Pancreas (tissue), 10 donors: ENCODE measurements at places on chromosomes 4 and X. TPM values are rescaled to one million over a fixed set of nuclear protein-coding genes. Genes with fewer than 3 reads are reported as not detected.
A peak's percentile ranks its signal among the peaks of the same experiment; 100 is the strongest.

- no peak overlapping the region for H3K4me3 ChIP-seq
- no peaks in the 10 kb centered on the region for H3K4me1 ChIP-seq
- no peaks in the 10 kb centered on the region for H3K27me3 ChIP-seq
- peak overlapping the region; percentile 49 for H3K27ac ChIP-seq
These were observed 2.4 kb downstream of the XAGE3 start for GRCh38 chrX:52865343-52865998.

DNA sequence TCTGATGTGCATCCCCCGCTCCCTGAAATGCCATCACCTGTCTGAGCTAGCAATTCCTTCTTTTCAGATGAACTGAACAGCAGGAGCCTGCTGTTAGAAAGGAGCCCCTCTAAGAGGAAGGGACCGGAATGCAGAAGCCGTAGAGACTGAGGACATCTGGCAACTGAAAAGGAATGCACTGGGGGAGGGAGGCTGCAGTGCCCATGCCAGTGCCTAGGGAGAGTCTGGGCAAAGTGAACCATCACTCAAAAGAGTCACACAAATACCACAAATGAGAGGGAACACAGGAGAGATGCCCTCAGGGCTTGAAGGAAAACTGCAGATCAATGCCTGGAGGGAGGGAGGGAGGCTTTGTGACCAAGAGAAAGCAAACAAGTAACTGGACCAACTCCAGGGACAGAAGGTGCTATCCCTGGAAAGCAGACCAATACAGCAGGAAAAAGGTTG is 93.9 kb upstream of the CBR4 start:
- peaks cover 22% of the 10 kb centered on the region for H3K36me3 ChIP-seq
- peaks cover 15% of the 10 kb centered on the region for H3K4me1 ChIP-seq
- H3K27me3 ChIP-seq, result no peaks in the 10 kb centered on the region
- H3K4me3 ChIP-seq, result no peak overlapping the region
- H3K27ac ChIP-seq, result no peak overlapping the region
- DNase-seq, result no peak

- no peak for DNase-seq
- H3K27me3 ChIP-seq, result no peaks in the 10 kb centered on the region
- no peaks in the 10 kb centered on the region for H3K4me1 ChIP-seq
- no peak overlapping the region for H3K4me3 ChIP-seq
- H3K27ac ChIP-seq, result no peak overlapping the region
These were observed 17.3 kb downstream of the HTRA3 start for GRCh38 chr4:8286719-8287342.

- H3K4me1 ChIP-seq, result peaks cover 6% of the 10 kb centered on the region
These were observed 891 bp downstream of the TLR2 start for GRCh38 chr4:153684971-153685371.

SPANXC gene
- not detected for total RNA-seq

GRCh38 chr4:89615051-89615450 is 221.9 kb downstream of the SNCA start:
- H3K36me3 ChIP-seq, result no peaks in the 10 kb centered on the region
- H3K4me1 ChIP-seq, result no peaks in the 10 kb centered on the region
- DNase-seq, result no peak
- no peak overlapping the region for H3K4me3 ChIP-seq
- H3K27ac ChIP-seq, result no peak overlapping the region
- H3K27me3 ChIP-seq, result no peaks in the 10 kb centered on the region

GRCh38 chr4:184887333-184887732 is 61.6 kb upstream of the ACSL1 start:
- H3K27me3 ChIP-seq, result no peaks in the 10 kb centered on the region
- H3K27ac ChIP-seq, result no peak overlapping the region
- H3K36me3 ChIP-seq, result no peaks in the 10 kb centered on the region
- H3K4me3 ChIP-seq, result no peak overlapping the region
- DNase-seq, result no peak

DNA sequence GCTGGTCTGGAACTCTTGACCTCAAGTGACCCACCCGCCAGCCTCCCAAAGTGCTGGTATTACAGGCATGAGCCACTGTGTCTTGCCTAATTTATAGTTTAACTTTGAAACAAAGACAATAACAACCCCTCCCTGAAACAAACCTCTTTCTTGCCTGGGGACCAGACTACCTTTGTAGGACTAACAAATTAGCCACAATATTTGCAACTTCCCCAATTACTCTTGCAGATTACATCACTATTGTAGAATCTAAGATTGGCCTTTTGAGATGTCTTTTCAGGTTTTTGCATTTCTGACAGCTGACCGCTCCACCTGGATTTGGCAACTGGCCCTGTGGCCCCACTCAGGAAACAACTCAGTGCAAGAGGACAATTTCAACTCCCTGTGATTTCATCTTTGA is 84.8 kb downstream of the AKAP4 start:
- H3K36me3 ChIP-seq, result no peaks in the 10 kb centered on the region
- H3K4me1 ChIP-seq, result peaks cover 4% of the 10 kb centered on the region
- no peak for DNase-seq
- no peaks in the 10 kb centered on the region for H3K27me3 ChIP-seq
- no peak overlapping the region for H3K4me3 ChIP-seq

FAM9A gene
- total RNA-seq, result not detected

GABRG1 gene
- not detected for total RNA-seq

- H3K36me3 ChIP-seq, result no peaks in the 10 kb centered on the region
- no peak overlapping the region for H3K4me3 ChIP-seq
- no peak for DNase-seq
- H3K4me1 ChIP-seq, result no peaks in the 10 kb centered on the region
- no peaks in the 10 kb centered on the region for H3K27me3 ChIP-seq
- no peak overlapping the region for H3K27ac ChIP-seq
These were observed 52.9 kb downstream of the PPP2R2C start for GRCh38 chr4:6419452-6420028.

DNA sequence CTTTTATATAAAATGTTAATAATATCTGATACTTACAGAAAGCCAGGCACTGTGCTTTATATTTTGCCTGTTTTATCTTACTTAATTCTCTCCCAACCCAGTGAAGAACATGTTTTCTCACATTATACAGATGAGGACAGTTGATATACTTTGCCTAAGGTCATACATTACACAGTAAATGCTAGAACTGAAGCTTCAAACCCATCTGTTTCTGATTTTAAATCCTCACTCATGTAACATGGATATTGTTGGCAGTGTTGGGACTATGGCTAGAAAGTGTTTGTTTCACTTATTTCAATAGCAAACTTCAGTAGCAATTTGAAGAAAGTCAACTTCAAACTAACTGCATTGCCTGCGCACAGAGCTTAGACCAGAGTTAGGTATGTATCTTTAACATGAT is 57.4 kb downstream of the RAPGEF2 start:
- no peaks in the 10 kb centered on the region for H3K36me3 ChIP-seq
- no peak for DNase-seq
- H3K27ac ChIP-seq, result no peak overlapping the region

GRPEL1 gene
- 15.6 TPM for total RNA-seq

- H3K36me3 ChIP-seq, result no peaks in the 10 kb centered on the region
- H3K27ac ChIP-seq, result no peak overlapping the region
- H3K4me3 ChIP-seq, result no peak overlapping the region
These were observed 397.1 kb upstream of the FAM241A start for GRCh38 chr4:111748157-111748556.

CTAG1A gene
- not detected for total RNA-seq

XAGE1A gene
- total RNA-seq, result not detected
